ENCODE measurements at places on chromosomes 16 and 17.

- no peak for DNase-seq
Observed at GRCh38 chr16:84450176-84450865, 54.1 kb downstream of the MEAK7 start.

GRCh38 chr16:27444015-27444414 is 42.0 kb downstream of the IL21R start:
- no peak for DNase-seq

GRCh38 chr16:87801679-87802259 is 36.0 kb upstream of the KLHDC4 start:
- DNase-seq: no peak

DNA sequence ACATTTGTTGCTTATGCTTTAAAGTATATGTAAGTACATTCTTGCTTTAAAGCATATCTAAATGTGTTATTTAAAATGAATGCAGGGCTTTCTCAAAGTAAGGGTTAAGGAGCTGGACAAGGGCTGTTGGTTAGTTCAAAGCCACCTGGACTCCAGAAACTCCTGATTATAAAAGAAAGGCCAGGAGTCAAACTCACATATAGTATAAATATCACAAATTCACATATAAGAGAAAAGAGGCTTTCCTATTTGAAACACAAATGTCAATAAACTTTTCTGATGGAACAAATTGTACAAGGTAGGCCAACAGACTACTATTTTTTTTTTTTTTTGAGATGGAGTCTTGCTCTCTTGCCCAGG is 84.5 kb upstream of the CORO6 start:
- DNase-seq: no peak

DNA sequence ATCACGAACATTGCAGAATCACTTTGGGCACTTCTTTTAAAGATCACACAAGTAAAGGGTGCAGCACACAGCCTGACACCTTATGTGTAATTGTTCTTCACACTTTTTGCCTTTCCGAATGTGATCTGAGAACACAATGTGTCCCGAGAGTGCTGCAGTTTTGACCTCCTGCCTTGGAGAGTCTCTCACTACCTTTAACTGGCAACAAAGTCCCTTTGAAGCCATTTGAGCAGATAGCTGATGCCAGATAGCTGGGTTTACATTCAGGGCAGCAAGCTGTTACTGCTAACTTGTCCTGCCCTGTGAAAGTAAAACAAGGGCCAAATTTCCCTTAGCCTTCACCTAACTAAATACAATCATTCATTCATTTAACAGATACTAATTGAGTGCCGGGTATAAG is 411.0 kb upstream of the DYNLRB2 start:
- no peak for DNase-seq

GRCh38 chr16:12462426-12463280 is 341.0 kb downstream of the CPPED1 start:
- DNase-seq: no peak
